ENCODE measurements at places on chromosomes 2 and 18. TPM values are rescaled to one million over a fixed set of nuclear protein-coding genes. Genes with fewer than 3 reads are reported as not detected.

GRCh38 chr2:223214394-223215253 lies 162.6 kb downstream of the KCNE4 start:
- no peak overlapping the region for H3K27ac ChIP-seq
- H3K27me3 ChIP-seq, result no peaks in the 10 kb centered on the region
- H3K36me3 ChIP-seq, result no peaks in the 10 kb centered on the region
- no peak for DNase-seq
- H3K4me1 ChIP-seq, result no peaks in the 10 kb centered on the region
- no peak overlapping the region for H3K4me3 ChIP-seq

- H3K27ac ChIP-seq, result no peak overlapping the region
- no peaks in the 10 kb centered on the region for H3K4me1 ChIP-seq
- H3K27me3 ChIP-seq, result no peaks in the 10 kb centered on the region
- no peak overlapping the region for H3K4me3 ChIP-seq
- H3K36me3 ChIP-seq, result no peaks in the 10 kb centered on the region
- DNase-seq, result no peak
These were observed 3.1 kb downstream of the ARHGAP25 start for GRCh38 chr2:68737711-68738110.

DNA sequence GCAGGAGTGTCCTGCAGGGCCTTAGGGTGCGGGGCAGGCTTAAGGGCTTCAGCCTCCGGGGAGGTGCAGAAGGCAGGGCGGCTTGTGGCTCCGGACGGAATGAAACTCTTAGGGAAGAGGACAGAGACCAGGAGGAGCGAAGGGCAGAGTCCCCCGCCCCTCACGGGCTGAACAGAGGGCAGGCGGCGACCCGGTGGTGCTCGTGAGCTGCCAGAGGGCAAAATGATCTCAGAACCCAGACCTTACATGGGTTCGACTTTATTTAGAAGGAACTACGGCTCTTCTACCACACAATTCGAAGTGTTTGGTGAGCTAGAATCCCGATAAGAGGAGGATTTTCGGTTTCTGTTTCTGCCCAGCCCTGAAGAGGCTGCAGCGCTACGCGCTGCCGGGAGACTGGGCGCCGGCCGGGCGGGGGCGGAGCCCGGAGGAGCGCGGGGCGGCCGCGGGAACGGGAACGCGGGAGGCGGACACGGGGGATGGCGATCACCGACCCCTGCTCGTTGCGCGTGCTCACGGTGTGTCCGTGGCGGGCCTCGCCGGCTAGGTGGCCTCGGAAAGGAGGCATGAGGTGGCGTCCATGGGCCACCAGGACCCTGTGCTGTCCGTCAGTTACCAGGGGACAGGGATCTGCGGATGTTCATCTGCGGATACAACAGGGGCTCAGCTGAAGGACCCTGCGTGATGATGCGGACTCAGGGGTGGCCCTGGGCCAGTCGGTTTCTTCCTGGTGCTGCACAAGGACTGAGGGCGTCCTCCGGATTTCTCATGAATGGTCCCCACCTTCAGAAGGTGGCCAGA lies 4.2 kb upstream of the SP100 start:
- no peaks in the 10 kb centered on the region for H3K27me3 ChIP-seq
- H3K4me3 ChIP-seq, result peak overlapping the region; percentile 62
- H3K36me3 ChIP-seq, result no peaks in the 10 kb centered on the region
- DNase-seq, result no peak

DNA sequence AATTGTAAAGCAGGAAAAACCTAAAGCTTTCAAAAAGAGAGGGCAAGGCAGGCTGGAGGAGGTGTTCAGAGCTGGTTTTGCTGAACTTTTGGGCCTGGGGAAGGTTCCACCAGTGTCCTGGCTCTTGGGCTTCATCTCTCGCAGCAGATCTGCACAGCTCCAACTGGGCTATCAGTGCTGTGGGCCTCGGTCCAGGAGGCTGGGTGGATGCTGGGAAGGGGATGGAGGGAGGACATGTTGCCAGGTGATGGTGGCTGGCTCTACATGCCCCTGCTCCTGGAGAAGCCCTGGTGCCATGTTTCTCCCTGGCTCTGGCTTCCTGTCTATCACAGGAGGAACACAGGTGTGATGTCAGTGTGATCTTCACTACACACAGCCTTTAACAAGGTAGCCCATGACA lies 187.1 kb downstream of the SH3RF3 start:
- H3K27ac ChIP-seq, result no peak overlapping the region
- H3K27me3 ChIP-seq, result no peaks in the 10 kb centered on the region
- DNase-seq, result no peak

- H3K36me3 ChIP-seq, result no peaks in the 10 kb centered on the region
- no peaks in the 10 kb centered on the region for H3K27me3 ChIP-seq
- no peaks in the 10 kb centered on the region for H3K4me1 ChIP-seq
- no peak overlapping the region for H3K27ac ChIP-seq
- DNase-seq, result no peak
These were observed 227.4 kb upstream of the COL3A1 start for GRCh38 chr2:188746727-188747126.

- no peak overlapping the region for H3K4me3 ChIP-seq
- H3K36me3 ChIP-seq, result no peaks in the 10 kb centered on the region
- H3K27ac ChIP-seq, result no peak overlapping the region
- H3K4me1 ChIP-seq, result no peaks in the 10 kb centered on the region
These were observed 33.4 kb upstream of the ZNF396 start for GRCh38 chr18:35410561-35410960.

- no peaks in the 10 kb centered on the region for H3K36me3 ChIP-seq
- H3K27ac ChIP-seq, result no peak overlapping the region
- DNase-seq, result no peak
- H3K27me3 ChIP-seq, result no peaks in the 10 kb centered on the region
- H3K4me3 ChIP-seq, result no peak overlapping the region
- H3K4me1 ChIP-seq, result no peaks in the 10 kb centered on the region
These were observed 9.9 kb upstream of the NFATC1 start for GRCh38 chr18:79385708-79386341.

- DNase-seq, result no peak
- no peak overlapping the region for H3K4me3 ChIP-seq
- H3K27ac ChIP-seq, result no peak overlapping the region
- H3K27me3 ChIP-seq, result no peaks in the 10 kb centered on the region
These were observed 56.5 kb downstream of the TCF7L1 start for GRCh38 chr2:85189606-85190270.

DNA sequence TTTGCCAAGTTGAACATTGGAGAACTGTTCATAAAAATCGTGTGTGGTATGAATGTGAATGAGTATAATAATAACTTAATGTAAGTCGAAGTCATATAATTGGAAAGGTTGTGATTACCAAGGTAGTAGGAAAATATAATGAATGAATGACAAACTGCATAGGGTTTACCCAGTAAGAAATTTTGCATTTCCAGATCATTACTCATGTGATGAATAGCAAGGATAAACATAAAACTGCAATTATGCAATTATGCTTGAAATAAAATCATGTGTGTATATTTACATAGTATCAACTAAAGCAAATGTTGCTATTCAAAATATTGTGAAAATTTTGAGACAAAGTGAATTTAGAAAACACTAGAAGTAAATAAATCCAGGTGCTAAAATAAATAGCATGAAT lies 1108.7 kb upstream of the TMEFF2 start:
- H3K4me3 ChIP-seq, result no peak overlapping the region
- no peaks in the 10 kb centered on the region for H3K27me3 ChIP-seq
- DNase-seq, result no peak
- no peaks in the 10 kb centered on the region for H3K4me1 ChIP-seq
- no peaks in the 10 kb centered on the region for H3K36me3 ChIP-seq

DNA sequence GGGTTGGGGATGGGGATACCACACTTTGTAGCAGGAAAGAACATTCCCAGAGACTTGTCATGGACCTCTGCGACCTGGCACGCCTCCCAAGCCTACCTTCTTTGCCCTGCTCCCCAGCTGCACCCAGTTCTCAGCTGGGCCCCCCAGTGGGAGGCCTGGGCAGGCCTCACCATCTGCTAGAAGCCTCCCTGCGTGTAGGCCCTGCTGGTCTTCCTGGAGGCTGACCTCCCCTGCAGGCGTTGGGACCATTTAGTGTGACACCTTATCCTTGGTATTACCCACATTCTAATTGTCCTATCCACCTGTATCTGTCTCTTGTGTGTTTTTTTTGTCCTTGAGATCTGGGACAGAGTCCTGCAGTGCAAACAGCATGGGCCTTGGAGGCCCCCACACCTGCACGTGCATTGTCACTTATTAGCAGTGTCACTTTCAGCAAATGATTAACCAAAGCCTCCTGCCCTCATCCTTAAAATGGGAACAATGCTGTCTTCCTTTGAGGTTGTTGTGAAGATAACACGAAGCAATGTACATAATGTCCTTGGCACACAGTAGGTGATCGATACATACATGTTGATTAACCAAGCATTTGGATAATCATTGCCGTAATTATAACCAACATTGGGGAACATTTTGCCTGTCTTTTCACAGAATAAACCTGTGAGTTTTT lies 77.2 kb downstream of the LIPG start:
- no peak overlapping the region for H3K27ac ChIP-seq
- no peaks in the 10 kb centered on the region for H3K36me3 ChIP-seq
- no peaks in the 10 kb centered on the region for H3K27me3 ChIP-seq

- no peak overlapping the region for H3K4me3 ChIP-seq
- no peak overlapping the region for H3K27ac ChIP-seq
- no peaks in the 10 kb centered on the region for H3K4me1 ChIP-seq
- DNase-seq, result peak; percentile 7
These were observed 17.1 kb upstream of the TEX51 start for GRCh38 chr2:126881591-126881990.

DNA sequence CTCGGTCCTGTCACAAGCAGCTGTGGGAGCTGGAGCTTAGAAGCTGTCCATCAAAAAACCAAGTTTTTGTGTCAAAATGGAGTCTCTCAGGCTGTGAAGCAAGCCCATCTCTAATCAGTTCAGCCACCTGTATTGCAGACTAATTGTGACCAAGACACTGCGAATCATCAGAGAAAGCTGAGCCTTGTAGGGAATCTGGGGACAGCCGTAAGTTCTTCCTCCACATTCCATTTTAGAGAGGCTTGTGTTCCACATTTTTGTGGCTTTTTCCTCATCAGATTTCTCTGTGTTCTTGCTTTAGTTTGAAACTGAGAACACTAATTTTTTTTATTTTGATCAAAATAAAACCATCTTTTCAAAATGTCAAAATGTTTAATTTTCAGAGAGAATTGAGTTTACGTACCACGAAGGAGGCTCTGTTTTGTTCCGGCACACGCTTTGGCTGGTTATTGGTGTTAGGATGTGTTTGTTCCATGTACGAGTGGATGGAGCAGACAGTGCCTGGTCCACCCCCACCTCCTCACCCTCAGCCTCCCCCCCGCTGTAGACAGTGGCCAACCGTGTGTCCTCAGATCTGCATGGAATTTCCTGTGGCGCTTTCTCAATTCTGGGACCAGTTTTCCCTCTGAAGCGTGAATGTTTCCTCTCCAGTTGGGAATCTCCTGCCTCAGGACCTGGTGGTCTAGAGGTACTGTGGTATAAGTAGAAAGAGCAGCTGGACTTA lies 140.8 kb downstream of the AGAP1 start:
- DNase-seq, result no peak
- H3K4me1 ChIP-seq, result peaks cover 4% of the 10 kb centered on the region
- H3K36me3 ChIP-seq, result no peaks in the 10 kb centered on the region
- no peak overlapping the region for H3K27ac ChIP-seq
- H3K4me3 ChIP-seq, result no peak overlapping the region

DNA sequence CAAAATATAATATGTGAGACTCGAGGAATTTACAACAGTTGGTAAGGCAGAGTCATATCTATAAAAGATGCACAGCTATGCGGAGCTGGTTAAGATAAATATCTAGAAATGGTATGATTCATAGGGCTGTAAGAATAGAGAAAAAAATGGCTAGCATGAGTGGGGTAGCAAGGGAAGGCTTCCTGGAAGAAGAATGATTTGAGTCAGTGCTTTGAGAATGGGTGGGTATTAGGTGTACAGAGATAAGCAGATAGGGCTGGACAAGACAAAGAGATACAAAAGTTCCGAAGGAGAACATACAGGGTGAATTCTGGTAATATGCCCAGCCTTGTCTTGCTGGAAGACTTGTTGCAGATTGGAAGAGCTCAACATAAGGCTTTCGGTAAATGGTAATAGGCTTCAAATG lies 291.5 kb upstream of the CCDC68 start:
- DNase-seq, result no peak
- no peaks in the 10 kb centered on the region for H3K4me1 ChIP-seq
- H3K27ac ChIP-seq, result peak overlapping the region; percentile 20

DNA sequence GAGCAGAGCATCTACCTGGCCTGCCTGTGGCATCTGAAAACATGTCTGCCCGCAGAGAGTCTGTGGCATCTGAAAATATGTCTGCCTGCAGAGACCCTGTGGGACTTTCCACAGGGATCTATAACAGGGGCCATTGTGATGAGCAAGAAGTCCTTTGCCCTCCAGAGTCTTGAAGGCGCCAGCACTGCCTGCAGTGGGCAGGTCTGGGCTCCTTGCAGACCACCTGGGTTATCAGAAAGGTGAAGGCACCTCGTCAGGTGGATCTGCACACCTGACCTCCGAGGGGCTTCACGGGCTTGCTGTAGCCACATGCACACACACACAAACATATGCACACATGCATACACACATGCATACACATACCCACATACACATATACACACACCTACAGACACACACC lies 189.5 kb upstream of the HDAC4 start:
- H3K4me3 ChIP-seq, result no peak overlapping the region
- H3K27me3 ChIP-seq, result peaks cover 7% of the 10 kb centered on the region
- no peaks in the 10 kb centered on the region for H3K36me3 ChIP-seq
- no peak for DNase-seq

GRCh38 chr18:7329016-7329415 lies 98.1 kb downstream of the LRRC30 start:
- H3K4me1 ChIP-seq, result no peaks in the 10 kb centered on the region
- H3K27me3 ChIP-seq, result no peaks in the 10 kb centered on the region
- H3K27ac ChIP-seq, result no peak overlapping the region
- no peak overlapping the region for H3K4me3 ChIP-seq
- H3K36me3 ChIP-seq, result no peaks in the 10 kb centered on the region

DNA sequence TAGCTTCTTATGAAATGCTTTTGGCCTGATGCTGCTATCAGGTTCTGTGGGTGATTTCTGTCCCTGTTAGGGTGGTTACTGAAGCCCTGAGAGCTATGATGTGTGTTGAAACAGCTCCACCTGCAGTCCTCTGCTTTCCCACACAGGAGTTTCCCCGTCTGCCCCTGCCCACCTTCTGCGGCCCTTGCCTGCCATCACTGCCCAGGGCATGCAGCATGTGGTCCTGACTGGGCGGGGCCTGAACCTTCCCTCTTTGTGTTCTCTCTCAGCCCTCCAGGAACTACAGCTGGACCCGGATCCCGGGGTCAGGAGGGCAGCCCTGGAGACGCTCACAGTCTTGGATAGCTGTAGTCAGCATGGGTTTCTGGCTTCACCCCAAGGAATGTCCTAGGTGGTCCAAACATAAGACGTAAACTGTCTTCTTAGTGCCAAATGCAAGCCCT lies 21.4 kb downstream of the HJURP start:
- no peaks in the 10 kb centered on the region for H3K4me1 ChIP-seq
- H3K36me3 ChIP-seq, result no peaks in the 10 kb centered on the region
- H3K27me3 ChIP-seq, result no peaks in the 10 kb centered on the region
- no peak overlapping the region for H3K27ac ChIP-seq

- no peaks in the 10 kb centered on the region for H3K27me3 ChIP-seq
- no peak for DNase-seq
- H3K4me3 ChIP-seq, result no peak overlapping the region
- no peak overlapping the region for H3K27ac ChIP-seq
- H3K36me3 ChIP-seq, result no peaks in the 10 kb centered on the region
These were observed 20.3 kb upstream of the CHST10 start for GRCh38 chr2:100437751-100438150.

The SPC25 gene
- total RNA-seq, result 1.0 TPM

The EML6 gene
- 5.9 TPM for total RNA-seq

The CNTNAP5 gene
- 0.66 TPM for total RNA-seq

The MRPS9 gene
- total RNA-seq, result 14.1 TPM

The TFCP2L1 gene
- total RNA-seq, result 8.3 TPM

The NMUR1 gene
- total RNA-seq, result not detected

Data from breast epithelium (tissue), 4 donors.